ENCODE measurements at places on chromosomes 12 and 14.

DNA sequence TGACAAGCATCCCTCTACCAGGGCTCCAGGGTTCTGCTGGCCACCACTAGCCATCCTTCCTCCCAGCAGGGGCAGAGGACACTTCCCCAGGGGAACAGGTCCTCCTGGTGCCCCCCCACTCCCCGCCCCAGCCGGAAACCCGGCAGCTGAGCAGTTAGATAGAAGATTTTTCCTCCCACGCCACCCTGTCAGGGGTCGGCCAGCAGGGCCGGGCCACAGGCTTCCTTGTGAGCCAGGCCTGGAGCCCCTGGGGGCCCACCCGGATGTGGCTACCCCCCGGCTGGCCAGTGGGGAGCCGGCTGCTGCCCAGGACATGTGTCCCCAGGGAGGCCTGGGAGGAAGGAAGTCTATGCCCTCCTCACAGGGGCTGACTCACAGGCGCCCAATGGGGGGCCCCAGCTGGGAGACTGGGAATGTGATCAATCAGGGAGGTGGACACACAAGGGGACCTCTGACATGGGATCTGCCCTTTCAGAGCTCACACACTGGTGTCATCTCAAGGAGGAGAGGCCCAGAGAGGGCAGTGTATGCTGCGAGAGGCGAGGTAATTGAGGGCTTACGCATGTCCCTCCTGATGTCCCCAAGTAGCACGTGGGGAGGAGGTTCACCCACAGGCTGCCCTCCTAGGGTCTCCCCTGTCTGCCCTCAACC is 4.2 kb downstream of the SH2B3 start:
- DNase-seq: no peak

DNA sequence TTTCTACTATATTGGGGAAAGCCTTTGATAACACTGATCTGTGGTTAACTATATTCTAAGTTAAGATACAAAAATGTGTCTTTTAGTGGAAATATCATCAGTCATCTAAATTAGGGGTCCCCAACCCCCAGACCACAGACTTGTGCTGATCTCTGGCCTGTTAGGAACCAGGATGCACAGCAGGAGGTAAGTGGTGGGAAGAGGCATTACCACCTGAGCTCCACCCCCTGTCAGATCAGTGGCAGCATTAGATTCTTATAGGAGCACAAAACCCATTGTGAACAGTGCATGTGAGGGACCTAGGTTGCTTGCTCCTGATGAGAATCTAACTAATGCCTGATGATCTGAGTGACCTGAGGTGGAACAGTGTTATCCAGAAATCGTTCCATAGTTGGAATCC is 28.3 kb upstream of the LIN7A start:
- no peak for DNase-seq

- DNase-seq: peak; percentile 33
Observed at GRCh38 chr14:68195126-68195525, 375.5 kb downstream of the RAD51B start.

DNA sequence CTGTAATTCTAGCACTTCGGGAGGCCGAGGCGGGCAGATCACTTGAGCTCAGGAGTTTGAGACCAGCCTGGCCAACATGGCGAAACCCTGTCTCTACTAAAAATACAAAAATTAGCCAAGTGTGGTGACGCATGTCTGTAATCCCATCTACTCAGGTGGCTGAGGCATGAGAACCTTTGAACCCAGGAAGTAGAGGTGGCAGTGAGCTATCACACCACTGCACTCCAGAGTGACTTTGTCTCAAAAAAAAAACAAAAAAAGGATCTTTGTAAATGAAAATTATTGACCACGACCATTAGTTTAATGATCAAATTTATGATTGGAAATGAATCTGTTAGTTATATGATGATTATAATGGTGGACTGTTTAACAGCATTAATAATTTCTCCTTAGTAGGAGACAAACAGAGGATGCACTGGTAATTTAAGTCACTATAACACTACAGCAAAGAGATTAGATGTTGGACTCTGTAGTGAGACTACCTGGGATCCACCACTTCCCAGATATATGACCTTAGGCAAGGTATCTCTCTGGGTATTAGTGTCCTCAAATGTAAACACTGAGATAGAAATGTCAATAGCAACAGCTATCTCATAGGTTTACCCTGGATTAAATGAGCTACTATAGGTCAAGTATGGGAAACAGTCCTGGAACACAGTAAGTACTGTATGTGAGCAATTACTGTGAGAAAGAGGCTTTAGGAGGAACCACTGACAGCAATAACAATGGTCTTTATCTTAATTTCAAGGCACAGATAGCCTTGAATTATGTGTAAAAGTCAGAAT is 214.7 kb downstream of the NOVA1 start:
- DNase-seq: no peak

DNA sequence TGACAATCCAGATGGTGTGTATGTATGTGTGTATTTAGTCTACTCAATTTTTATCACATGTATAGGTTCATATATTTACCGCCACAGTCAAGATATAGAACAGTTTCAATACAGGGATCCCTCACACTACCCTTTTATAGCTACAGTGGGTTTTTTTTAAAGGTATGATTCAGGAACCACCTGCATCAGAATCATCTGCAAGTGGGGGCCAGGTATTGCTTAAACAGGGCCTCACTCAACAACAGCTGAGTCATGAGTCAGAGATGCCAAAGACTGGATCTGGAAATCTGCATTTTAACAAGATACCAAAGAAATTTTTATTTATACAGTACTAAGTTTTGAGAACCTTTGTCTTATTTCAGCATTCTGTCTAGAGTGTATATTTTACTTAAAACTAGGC is 117.6 kb downstream of the SLC35F4 start:
- DNase-seq: no peak

GRCh38 chr14:83320837-83321236 is 1787.2 kb upstream of the SEL1L start:
- DNase-seq: no peak

- no peak for DNase-seq
Observed at GRCh38 chr12:124621296-124621660, 53.9 kb upstream of the NCOR2 start.

DNA sequence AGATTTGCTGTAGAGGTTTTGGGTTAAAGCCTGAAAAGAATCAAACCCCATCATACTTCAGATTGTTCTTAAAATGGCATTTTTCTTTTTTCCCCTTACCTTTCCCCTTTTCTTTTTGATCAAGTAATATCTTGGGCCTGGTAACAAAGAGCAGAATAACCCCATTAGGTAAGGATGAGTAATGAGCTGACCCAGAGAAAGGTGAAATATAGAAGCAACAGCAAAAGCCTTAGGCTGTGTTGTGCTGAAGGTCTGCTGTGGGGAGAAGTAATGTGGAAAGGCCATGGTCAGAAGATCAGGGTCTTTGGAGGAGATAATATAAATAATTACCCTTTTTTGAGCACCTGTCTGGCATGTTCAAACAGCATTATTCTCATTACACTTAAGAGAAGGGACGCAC is 42.3 kb downstream of the MIA2 start:
- no peak for DNase-seq

- no peak for DNase-seq
Observed at GRCh38 chr14:100424504-100425428, 101.6 kb downstream of the SLC25A47 start.

DNA sequence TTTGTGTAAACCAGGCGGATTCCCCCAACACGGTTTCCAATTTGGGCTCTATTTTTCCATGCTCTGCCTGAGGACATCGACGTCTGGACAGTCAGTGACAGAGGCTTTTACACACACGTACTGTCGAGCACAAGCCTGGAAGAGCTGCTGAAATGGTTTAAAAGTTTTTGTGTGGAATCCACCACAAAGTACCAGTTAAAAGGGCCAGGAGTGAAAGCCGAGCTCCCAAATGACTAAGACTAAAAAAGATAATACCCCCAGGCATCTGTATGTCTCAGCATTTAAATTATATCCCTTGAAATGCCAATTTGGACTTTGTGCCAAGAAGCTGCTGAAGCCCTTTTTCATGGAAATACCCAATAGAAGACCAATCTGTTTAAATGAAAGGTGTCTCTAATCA is 173.2 kb downstream of the EGLN3 start:
- DNase-seq: no peak

GRCh38 chr14:70699646-70700045 is 57.9 kb downstream of the TTC9 start:
- no peak for DNase-seq

GRCh38 chr14:56297449-56297848 is 179.2 kb downstream of the PELI2 start:
- DNase-seq: no peak

DNA sequence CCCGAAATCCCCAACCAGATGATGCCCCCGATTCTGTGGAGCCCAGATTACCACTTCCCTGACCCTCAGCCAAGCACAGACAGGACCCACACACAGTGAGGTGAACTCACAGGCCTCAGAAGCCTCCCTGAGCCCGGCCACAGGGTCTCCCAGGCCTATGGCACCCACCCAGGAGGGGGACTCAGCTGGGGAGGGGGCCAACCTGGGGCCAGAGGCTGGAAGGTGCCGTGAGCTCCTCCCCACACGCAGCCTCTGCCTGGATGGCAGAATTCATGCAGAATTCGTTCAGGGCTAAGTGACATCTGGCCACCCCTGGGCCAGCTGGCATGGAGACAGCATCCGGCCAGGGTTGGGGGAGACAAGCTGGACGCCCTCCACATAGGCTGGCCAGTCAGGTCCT is 11.8 kb downstream of the TMEM179 start:
- DNase-seq: no peak

- DNase-seq: no peak
Observed at GRCh38 chr14:73731111-73731510, 16.9 kb upstream of the PNMA1 start.

DNA sequence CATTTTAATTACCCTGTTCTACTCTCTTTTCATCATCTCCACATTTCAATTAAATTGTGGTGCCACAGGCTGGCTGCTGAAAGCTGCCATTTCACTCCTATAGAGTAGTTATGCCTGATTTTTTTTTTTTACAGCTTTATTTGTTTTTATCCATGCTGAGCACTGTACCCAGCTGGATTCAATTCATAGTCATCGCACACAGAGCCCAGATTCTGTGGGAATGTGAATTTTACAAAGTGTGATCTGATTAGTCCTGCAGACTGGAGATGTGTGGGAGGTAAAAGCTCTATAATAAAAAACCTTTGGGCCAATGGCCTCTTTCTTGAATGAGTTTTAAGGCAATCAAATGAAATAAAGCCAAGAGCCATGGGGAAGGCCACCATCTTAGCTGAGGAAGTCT is 190.2 kb downstream of the ANO4 start:
- DNase-seq: no peak

DNA sequence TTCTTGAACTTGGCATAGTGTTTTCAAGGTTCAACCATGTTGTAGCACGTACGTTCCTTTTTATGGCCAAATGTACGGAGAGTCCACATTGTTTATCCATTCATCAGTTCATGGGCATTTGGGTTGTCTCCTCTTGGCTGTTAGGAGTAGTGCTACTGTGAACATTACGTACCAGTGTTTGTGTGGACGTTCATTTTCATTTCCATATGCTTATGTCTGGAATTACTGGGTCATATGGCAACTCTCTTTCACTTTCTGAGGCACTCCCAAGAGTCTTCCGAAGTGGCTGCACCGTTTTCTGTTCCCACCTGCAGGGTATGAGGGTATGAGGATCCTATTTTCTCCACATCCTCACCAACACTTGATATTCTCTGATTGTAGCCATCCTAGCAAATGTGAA is 49.1 kb upstream of the TSPAN9 start:
- no peak for DNase-seq

GRCh38 chr14:31449971-31450610 is 7.2 kb downstream of the DTD2 start:
- no peak for DNase-seq

DNA sequence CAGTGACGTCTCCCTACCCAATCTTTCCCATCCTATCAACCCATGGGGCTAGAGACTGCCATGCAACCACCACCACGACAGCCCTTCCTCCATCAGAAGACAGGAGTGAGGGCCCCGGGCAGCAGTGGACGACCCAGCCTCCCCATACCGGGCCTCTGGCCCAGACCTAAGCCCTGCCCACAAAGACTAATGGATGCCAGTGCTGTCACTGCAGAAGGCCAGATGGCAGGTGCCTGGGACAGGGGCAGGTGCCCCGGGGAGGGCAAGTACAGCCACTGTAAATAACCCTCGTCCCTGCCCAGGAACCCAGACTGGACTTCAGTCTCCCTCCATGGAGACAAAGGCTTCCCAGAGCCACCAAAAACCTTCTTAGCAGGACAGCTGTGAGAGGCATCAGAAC is 20.3 kb upstream of the HSPB8 start:
- peak; percentile 36 for DNase-seq

DNA sequence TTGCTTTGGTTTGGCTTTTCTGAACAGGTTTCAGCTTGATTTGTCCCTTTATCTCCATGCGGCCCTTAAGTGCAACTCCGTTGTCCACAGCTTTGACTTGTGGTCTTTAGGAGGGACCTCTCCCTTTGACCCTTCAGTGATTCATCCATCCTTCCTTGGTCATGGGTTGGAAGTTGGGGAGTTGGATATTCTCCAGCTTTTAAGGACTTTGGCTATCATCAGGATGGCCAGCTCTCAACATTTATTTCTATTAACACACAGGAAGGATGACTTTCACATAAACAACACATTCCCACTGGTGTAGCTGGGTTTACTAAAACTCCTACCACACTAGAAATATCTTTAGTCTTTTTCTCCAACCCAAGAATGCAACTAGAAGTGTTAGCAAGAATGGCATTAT is 50.9 kb upstream of the E2F7 start:
- DNase-seq: no peak

- DNase-seq: no peak
Observed at GRCh38 chr12:15603474-15604085, 185.6 kb downstream of the EPS8 start.

- no peak for DNase-seq
Observed at GRCh38 chr12:92571844-92572543, 130.8 kb upstream of the PLEKHG7 start.

DNA sequence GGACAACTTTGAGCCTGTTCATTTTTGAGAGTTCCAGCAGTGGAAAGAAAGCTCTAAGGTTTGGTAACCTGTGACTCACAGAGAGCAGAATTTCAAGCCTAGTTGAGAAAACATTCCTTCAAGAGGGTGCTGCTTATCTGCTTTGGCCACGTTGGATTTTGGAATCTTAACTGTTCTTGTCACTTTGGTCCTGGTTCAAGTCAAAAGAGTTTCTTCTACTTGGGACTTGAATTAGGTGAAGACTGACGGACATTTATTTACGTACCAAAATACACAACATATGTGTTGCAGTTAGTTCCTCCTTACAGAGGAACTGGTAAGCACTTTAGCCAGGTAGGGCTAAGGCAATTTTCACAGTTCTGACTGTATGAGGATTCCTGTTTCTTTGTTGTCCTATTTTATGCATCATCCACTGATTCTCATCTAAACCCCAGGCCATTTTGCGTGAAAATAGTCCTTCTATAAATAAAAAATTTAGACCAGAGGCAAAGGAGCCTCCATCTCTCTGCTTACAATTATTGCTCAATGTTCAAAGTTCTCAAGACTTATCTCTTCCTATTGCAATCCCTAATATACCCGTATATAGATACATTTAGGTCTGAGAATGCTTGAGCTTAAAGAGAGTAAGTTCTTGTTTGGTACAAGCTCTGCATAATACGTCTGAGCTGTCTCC is 580.9 kb downstream of the DIO2 start:
- DNase-seq: no peak

DNA sequence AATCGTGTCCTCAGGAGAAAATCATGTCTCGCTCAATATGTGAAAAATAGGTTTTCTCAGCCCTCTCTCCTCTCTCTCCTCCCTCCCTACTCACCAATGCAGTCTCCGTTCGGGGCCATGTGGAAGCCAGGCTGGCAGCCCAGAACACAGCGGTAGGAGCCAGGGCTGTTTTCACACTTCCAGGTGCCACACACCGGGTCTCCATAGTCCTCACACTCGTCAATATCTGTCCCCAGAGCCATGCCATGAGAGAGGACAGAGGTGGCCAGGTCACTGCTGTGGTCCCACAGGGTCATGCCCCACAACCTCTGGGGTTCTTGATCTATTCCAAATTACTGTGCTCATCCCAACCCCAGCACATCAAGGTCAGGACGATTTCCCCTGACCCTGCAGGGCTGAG is 13.5 kb downstream of the ISCA2 start:
- DNase-seq: no peak

Data from DMS 273 treated with DMSO at 0.1 percent for 48 hours (cell line).